ENCODE measurements at places on chromosomes 7 and 10. TPM values are rescaled to one million over a fixed set of nuclear protein-coding genes. Genes with fewer than 3 reads are reported as not detected.

Gene PCLO
- total RNA-seq: 2.4 TPM

Gene DDX50
- 25.6 TPM for total RNA-seq

Gene ZNF107
- 6.2 TPM for total RNA-seq

Gene PPP1R17
- total RNA-seq: not detected

Gene HECW1
- 5.6 TPM for total RNA-seq

- H3K36me3 ChIP-seq: no peaks in the 10 kb centered on the region
- H3K27me3 ChIP-seq: no peaks in the 10 kb centered on the region
- H3K4me3 ChIP-seq: no peak overlapping the region
- H3K27ac ChIP-seq: no peak overlapping the region
- DNase-seq: no peak
Measured at GRCh38 chr10:53918755-53919154, 882.3 kb downstream of the PCDH15 start.

- no peaks in the 10 kb centered on the region for H3K27me3 ChIP-seq
- 0 out of 2 replicates have a peak, but pooled peaks cover 5% of the 10 kb centered on the region for H3K36me3 ChIP-seq
- no peaks in the 10 kb centered on the region for H3K4me1 ChIP-seq
- H3K27ac ChIP-seq: no peak overlapping the region
- no peak overlapping the region for H3K4me3 ChIP-seq
- no peak for DNase-seq
Measured at GRCh38 chr7:44390701-44391100, 65.3 kb upstream of the CAMK2B start.

- H3K27me3 ChIP-seq: no peaks in the 10 kb centered on the region
- no peaks in the 10 kb centered on the region for H3K36me3 ChIP-seq
- peaks cover 11% of the 10 kb centered on the region for H3K4me1 ChIP-seq
- no peak overlapping the region for H3K4me3 ChIP-seq
Measured at GRCh38 chr7:2666155-2666554, 21.8 kb upstream of the AMZ1 start.

- no peaks in the 10 kb centered on the region for H3K27me3 ChIP-seq
- no peak overlapping the region for H3K4me3 ChIP-seq
- H3K4me1 ChIP-seq: no peaks in the 10 kb centered on the region
- no peak for DNase-seq
Measured at GRCh38 chr10:80681142-80681541, 143.4 kb downstream of the SH2D4B start.

DNA sequence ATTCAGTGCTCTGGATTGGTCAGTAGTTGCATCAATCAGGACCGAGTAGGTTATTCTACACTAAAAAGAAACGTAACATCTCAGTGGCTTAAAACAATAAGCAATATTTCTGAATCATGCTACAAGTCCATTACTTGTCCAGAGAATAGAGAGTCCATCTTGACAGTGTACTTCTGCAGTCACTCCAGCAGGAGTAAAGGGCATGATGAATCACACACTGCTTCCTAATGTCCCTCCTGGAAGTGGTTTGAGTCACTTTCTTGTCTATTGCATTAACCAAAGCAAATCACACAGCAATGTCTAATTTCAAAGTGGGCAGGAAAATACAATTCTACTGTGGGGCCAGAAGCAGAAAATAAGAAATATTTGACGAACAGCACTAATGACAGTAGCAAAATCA lies 124.8 kb downstream of the TSPAN12 start:
- no peak overlapping the region for H3K4me3 ChIP-seq
- H3K36me3 ChIP-seq: no peaks in the 10 kb centered on the region
- no peak overlapping the region for H3K27ac ChIP-seq
- peak; percentile 10 for DNase-seq

DNA sequence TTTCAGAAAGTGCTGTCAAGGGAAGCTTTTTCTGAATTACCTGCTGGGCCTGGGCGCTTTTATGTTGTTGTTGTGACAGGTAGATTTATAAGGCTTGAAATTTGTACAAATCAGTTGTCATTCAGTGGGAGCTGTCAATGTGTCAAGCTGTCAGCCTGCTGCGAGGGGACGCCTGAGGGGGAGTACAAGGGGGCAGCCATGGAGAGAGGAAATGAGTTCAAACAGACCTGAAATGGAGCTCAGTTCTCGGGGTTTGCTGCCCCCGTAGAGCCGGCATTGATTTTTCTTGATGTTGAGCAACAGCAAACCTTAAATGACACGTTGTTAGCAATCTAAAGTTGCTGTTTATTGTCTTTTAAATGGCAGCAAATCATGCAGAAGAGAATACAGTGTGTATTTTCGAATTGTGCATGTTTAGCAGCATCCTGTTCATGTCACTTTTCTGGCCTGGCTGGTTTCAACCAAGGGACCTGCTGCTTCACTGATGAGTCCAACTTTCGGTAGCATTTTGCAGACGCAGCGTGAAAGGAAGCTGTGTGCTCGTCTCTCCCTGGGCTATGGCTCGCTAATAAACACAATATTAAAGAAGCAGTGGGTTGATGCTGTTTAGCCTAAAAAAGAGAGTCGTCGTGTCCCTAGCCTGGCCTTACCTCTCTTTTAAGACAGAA lies 166.5 kb downstream of the LRMDA start:
- H3K27me3 ChIP-seq: no peaks in the 10 kb centered on the region
- H3K4me1 ChIP-seq: no peaks in the 10 kb centered on the region
- H3K36me3 ChIP-seq: no peaks in the 10 kb centered on the region
- no peak overlapping the region for H3K27ac ChIP-seq

- no peak for DNase-seq
- H3K36me3 ChIP-seq: 0 out of 2 replicates have a peak, but pooled peaks cover 2% of the 10 kb centered on the region
- H3K4me3 ChIP-seq: no peak overlapping the region
Measured at GRCh38 chr7:42910306-42910705, 1.6 kb downstream of the C7orf25 start.

DNA sequence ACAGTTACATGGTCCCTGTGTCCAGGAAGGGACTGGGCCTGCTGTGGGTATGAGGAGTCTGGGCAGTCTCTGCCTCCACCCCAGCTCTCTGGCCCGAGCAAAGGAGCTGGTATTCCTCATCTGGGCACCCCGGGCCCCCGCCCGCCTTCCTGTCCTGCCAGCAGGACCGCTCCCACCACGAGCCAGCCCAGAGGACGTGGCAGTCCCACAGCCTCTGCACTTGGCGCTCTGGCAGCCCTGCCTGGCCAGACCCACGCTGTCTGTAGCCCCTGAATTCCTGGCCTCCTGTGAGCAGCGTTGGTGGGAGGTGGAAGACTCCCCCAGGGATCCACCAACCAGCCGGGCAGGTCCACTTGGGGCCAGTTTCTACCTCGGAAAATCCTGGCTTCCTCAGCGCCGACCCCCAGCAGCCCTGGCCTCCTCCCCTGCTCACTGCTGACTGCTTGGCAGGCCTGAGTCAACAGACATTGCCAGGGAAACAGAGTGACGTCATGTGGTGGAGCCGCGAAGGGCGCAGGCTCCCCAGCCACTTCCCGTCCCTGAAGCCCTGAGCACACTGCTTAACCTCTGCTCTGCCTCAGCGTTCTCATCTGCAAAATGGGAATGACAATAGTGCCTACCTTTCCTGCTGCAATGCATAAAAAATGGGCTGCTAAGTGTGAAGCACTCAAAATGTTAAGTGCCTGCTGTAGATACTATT lies 21.6 kb upstream of the LIMK1 start:
- peaks cover 21% of the 10 kb centered on the region for H3K4me1 ChIP-seq
- no peak overlapping the region for H3K4me3 ChIP-seq
- peaks cover 3% of the 10 kb centered on the region for H3K27me3 ChIP-seq
- no peaks in the 10 kb centered on the region for H3K36me3 ChIP-seq

GRCh38 chr10:63841761-63842160 lies 320.6 kb downstream of the REEP3 start:
- H3K27ac ChIP-seq: no peak overlapping the region
- peaks cover 25% of the 10 kb centered on the region for H3K27me3 ChIP-seq
- H3K4me1 ChIP-seq: no peaks in the 10 kb centered on the region
- H3K36me3 ChIP-seq: no peaks in the 10 kb centered on the region

- no peaks in the 10 kb centered on the region for H3K4me1 ChIP-seq
- H3K27me3 ChIP-seq: no peaks in the 10 kb centered on the region
- H3K36me3 ChIP-seq: no peaks in the 10 kb centered on the region
- no peak for DNase-seq
Measured at GRCh38 chr7:21671859-21672258, 129.0 kb downstream of the DNAH11 start.

DNA sequence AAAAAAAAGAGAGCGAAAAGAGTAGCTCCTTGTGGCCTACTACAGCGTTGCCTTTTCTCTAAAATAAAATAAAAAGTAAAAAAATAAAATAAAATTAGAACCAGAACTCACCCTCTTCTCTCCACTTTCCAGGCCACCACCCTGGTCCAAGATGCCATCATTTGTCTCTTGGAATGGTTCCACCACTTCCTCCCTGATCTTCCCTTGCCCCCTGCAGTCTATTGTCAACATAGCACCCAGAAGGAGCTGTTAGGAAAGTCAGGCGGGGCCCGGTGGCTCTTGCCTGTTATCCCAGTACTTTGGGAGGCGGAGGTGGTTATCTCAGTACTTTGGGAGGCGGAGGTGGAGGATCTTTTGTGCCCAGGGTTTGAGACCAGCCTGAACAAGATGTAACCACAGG lies 7.6 kb upstream of the GRID2IP start:
- no peak overlapping the region for H3K27ac ChIP-seq
- no peaks in the 10 kb centered on the region for H3K27me3 ChIP-seq
- no peaks in the 10 kb centered on the region for H3K4me1 ChIP-seq

GRCh38 chr10:111801841-111802240 lies 381.7 kb downstream of the GPAM start:
- no peak overlapping the region for H3K27ac ChIP-seq
- no peak overlapping the region for H3K4me3 ChIP-seq
- DNase-seq: no peak
- H3K4me1 ChIP-seq: no peaks in the 10 kb centered on the region

DNA sequence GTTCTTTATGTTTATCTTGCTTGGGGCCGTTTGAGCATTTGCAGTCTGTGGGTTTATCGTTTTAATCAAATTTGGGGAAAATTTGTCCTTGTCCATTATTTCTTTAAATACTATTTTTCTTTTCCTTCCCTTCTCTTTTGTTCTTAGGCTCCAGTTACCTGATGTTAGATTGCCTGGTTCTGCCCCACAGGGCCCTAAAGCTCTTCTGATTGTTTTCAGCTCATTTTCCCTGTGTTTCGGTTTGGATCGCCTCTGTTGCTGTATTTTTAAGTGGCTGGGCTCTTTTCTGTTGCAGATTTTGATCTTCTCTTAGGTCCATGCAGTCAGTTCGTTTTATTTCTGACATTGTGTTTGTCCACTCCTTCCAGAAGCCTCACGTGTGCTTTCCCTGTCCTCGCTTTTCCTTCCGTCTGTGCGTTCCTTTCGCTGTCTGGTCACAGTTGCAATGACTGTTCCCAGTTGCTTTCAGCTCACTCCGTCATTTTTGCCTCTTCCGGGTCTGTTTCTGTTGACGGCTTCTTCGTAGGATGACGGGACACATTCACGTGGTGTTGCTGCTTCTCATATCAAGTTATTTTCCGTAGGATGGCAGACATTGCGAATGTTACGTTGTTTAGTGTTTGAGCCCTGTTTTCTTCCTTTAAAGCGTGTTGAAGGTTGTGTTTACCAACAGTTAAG lies 111.4 kb downstream of the INPP5A start:
- H3K4me1 ChIP-seq: no peaks in the 10 kb centered on the region
- no peaks in the 10 kb centered on the region for H3K36me3 ChIP-seq
- DNase-seq: no peak

DNA sequence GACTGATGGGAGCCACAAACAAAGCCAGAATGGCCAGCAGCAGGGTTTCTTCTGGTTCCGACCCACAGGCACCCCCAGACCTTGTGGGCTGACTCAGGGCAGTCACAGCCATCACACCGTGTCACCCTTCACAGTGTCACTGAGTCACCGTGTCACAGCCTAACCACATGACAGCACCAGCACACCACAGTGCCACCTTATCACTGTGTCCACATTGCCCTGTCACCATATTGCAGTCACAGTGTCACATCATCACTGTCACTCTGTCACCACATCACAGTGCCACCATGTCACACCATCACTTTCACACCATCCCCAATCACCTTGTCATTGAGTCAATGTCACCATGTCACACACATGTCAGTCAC lies 77.0 kb downstream of the OAT start:
- DNase-seq: no peak
- no peaks in the 10 kb centered on the region for H3K4me1 ChIP-seq

GRCh38 chr7:112481833-112482670 lies 1.3 kb downstream of the LSMEM1 start:
- no peak overlapping the region for H3K27ac ChIP-seq
- peaks cover 41% of the 10 kb centered on the region for H3K4me1 ChIP-seq

GRCh38 chr7:44583146-44583865 lies 1.3 kb upstream of the TMED4 start:
- H3K27me3 ChIP-seq: no peaks in the 10 kb centered on the region
- DNase-seq: no peak
- H3K4me1 ChIP-seq: peaks cover 22% of the 10 kb centered on the region
- H3K36me3 ChIP-seq: peaks cover 19% of the 10 kb centered on the region
- peak overlapping the region; percentile 98 for H3K4me3 ChIP-seq

GRCh38 chr10:101779544-101780186 lies 3.6 kb downstream of the NPM3 start:
- peak; percentile 36 for DNase-seq
- H3K4me3 ChIP-seq: no peak overlapping the region
- peak overlapping the region; percentile 66 for H3K27ac ChIP-seq
- H3K36me3 ChIP-seq: peaks cover 28% of the 10 kb centered on the region

DNA sequence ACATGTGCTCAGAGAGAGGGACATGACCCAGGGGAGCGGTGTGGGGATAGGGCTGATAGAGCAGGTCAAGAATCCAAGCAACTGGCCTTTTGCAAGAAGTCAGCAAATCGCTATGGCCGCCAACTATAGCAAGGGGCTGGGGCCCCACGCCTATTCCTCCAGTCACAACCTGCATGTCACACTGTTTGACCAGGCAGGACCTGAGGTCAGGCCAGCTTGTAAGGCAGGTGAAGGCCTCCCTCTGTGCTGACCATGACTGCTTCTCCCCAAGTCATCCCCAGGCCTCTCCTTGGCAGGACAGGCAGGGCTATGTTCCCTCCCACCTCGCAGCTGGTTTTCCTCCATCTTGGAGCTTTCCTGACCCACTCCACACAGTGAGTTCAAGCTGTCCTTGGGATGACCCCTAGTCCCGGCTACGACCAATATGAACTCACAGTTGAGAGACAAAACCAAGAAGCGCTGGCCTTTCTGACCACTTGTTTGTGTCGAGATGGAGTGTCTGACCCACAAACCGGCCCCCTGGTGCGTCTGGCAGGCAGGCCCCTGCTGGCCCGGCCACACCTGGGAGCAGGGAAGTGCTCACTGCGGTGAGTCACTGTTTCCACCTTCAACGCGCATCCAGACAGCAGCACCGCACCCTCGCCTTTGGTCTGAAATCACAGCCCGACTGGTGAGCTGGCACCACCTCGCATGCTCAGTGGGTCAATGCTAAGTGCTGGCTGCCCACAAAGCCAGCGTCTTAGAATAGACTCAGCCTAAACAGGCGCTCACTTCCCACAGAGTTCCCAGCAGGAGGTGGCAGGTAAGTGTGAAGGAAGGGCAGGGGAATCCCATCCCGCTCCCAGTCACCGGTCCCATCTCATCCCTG lies 81.4 kb downstream of the VWA2 start:
- DNase-seq: peak; percentile 100
- no peak overlapping the region for H3K27ac ChIP-seq
- H3K27me3 ChIP-seq: peaks cover 86% of the 10 kb centered on the region
- H3K4me1 ChIP-seq: peaks cover 18% of the 10 kb centered on the region
